HT-29 (cell line): ENCODE measurements at places on chromosomes 6 and 20.

DNA sequence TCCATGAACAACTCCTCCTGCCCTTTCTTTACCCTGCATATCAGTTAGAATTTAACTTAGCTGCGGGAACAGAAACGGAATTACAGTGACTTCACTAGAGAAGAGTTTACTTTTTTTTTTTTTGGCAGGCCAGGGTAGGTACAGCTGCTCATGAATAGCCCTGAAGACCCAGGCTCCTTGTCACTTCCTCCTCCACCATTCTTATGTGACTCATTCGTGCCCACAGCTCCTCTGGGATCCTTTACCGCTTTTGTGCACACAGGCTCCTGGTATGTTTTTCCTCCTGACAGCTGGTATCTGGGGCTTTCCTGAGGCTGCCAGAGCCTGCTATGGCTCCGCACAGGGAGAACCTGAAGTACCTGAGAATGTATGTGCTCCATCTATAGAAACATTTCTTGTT is 3.9 kb upstream of the KCNS1 start:
- DNase-seq: no peak

- DNase-seq: no peak
These were observed 107.9 kb downstream of the NRSN1 start for GRCh38 chr6:24233813-24234442.

- DNase-seq: no peak
These were observed 17.5 kb downstream of the KIF16B start for GRCh38 chr20:16555754-16556153.

DNA sequence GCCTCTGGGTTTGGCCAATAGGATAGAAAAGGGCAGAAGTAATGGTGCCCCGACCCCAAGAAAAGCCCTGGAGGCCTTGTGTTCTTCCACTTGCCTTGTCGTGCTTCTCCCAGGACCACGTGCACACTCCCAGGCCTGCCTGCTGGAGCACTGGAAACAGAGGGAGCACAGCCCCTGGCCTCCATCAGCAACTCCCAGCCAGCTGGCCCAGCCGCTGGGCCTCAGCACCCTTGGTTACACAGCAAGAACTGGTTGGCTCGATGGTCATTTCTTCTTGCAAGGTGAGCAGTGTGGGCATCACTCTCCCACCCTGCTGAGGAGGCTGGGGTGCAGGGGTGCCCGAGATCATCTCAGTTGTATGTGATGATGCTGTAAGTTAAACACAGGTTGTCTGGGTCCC is 69.2 kb upstream of the CST7 start:
- DNase-seq: no peak

GRCh38 chr6:135162678-135163439 is 18.2 kb upstream of the MYB start:
- peak; percentile 60 for DNase-seq

- no peak for DNase-seq
These were observed 211.0 kb downstream of the MOXD1 start for GRCh38 chr6:132190097-132190814.

DNA sequence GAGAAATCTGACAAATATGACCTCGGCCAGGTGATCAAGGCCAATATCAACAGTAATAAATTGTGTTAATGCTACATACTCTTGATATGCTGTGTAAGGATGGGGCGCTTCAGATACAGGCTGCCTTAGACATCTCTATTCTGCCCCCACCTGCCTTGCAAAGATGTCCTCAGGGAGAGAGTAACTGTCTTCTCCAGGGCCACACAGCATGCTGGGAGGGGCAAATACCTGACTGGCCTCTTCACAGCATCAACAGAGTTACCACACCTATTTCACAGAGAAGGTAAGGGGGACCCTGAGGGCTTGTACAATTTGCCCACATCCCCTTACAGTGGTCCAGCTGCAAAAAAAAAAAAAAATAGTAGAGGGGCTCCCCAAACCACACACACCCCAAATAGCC is 17.2 kb upstream of the KIAA1755 start:
- DNase-seq: no peak

- DNase-seq: no peak
These were observed 60.5 kb upstream of the PRND start for GRCh38 chr20:4661191-4661590.

GRCh38 chr6:113671421-113671820 is 185.7 kb upstream of the MARCKS start:
- no peak for DNase-seq

DNA sequence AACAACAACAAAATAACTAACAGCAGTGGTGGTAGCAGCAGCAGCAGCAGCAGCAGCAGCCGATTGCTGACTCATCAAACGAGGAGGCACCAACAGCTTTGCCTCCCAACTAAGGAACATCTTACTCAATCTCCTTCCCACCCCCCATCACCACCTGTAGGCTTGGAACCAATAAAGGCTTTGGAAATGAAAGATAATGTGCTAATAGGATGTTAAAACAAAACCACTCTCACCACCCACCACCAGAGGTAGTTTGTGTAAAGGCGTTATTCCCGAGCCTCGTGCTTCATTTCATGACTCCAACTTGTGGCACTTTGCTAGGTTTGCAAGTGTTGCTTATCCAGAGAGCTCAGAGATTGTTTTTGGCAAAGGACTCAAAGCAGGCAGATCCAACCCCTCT is 346.5 kb downstream of the CD83 start:
- DNase-seq: peak; percentile 30

GRCh38 chr6:53251033-53251672 is 97.6 kb downstream of the ELOVL5 start:
- no peak for DNase-seq

GRCh38 chr6:16681260-16681873 is 79.9 kb downstream of the ATXN1 start:
- DNase-seq: no peak

GRCh38 chr6:20351534-20351933 is 50.1 kb upstream of the E2F3 start:
- no peak for DNase-seq

GRCh38 chr6:141878686-141879085 is 254.0 kb upstream of the GJE1 start:
- no peak for DNase-seq
